Fibroblast of skin of left biceps (primary cell): ENCODE measurements at places on chromosomes 1 and 21.

DNA sequence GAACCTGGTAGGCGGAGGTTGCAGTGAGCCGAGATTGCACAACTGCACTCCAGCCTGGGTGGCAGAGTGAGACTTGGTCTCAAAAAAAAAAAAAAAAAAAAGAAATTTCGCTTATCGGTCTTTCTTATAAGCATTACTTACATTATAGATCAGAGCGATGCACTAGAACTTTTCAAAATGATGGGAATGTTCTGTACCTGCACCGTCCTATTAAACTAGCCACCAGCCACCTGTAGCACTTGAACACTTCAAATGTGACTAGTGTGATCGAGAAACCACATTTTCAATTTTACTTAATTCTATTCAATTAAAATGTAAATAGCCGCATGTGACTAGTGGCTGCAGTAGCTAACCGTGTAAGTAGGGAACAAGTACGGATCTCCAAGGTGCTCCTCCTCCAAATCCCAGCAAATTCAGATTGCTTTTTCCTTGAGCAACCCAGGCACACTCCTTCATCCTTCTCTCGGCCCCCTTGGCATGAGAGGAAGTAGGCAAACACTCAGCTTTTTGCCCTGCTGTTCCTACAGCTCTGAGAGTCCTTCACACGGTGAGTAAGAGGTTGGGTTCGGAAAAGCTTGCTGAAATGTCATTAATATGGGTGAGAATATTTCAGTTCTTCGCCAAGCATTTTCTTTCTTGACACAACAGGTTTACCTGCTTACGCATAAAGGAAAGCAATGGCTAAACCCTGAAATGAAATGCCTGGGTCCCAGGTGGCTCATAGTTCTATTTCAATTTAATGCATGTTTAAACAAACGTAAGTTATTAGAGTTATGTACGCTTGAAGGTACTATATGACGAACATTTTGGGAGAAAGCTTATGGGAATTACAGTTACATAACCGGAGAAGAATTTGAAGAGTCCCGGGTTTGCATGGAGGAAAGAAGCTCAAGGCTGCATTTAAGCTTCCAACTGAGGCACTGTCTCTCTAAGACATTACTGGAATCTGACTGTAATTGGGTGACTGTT is 69.5 kb upstream of the HUNK start:
- DNase-seq, result no peak

- DNase-seq, result no peak
Measured at GRCh38 chr1:207944571-207944970, 33.6 kb upstream of the CD34 start.

DNA sequence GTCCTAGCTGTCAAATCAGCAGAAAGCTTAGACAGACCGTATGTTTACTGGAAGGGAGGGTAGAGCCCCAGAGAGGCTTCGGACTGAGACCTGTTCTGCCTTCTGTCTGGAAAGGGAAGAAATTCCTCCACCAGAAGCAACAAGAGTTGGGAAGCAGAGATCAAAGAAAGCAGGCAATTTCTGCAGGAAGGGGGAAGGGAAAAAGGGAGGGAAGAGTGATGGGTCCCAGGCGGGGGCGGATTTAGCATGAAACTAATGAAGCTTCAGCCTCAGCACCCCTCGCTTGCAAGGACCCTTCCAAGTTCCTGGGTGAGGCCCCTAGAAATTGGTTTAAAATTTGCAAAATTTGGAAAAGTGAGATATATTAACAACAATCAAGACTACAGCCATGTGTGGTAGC is 26.6 kb upstream of the FAM20B start:
- no peak for DNase-seq

DNA sequence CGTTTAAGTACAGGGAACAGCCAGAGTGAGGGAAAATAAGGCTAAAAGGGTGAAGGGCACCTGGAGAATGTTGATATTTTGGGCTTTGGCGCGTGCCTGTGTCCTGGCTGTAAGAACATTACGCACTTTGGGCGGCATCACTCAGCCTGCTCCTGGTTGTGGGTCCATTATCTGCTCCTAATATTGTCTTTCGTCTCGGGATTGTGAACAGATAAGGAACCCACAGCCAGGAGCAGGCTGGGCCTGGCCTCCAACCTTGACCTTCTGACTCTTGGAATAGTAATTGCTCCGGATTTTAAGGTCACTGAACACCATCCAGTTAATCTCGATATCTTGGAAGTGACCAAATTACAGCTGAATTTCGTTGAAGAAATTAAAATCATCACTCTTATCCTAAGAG is 61.9 kb downstream of the TCP10L start:
- no peak for DNase-seq

DNA sequence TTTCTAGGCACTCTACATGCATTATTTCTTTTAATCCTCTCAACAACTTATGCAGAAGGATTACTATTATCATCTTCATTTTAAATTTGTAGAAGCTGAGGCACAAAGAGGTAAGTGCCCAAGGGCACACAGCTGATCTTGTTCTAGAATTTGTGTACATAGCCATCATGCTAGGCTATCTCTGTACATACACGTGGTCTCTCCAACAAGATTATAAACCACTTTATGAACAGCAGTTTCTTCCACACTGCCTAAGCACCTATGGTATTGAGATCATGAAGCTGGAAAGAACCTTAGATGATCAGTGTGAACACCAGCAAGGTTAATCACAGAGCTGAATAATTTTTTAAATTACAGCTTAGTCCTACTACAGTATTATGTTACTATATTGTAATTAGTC is 28.9 kb downstream of the UCHL5 start:
- DNase-seq, result no peak

- peak; percentile 38 for DNase-seq
Measured at GRCh38 chr1:39061951-39062350, 35.8 kb downstream of the NDUFS5 start.

DNA sequence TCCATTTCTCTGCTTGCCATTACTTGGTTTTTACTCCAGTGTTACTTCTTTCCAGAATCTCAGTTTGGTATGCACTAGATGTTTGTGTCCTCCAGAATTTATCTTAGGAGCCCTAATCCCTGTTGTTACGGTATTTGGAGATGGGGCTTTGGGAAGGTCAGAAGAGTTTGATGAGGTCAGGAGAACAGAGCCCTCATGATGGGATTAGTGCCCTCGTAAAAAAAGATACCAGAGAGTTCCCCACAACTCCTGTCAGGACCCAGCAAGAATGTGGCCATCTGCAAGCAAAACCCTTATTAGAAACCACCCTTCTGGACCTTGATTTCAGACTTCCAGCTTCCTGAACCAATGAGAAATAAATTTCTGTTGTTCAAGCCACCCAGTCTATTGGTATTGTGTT is 98.0 kb downstream of the ADAMTS1 start:
- no peak for DNase-seq

DNA sequence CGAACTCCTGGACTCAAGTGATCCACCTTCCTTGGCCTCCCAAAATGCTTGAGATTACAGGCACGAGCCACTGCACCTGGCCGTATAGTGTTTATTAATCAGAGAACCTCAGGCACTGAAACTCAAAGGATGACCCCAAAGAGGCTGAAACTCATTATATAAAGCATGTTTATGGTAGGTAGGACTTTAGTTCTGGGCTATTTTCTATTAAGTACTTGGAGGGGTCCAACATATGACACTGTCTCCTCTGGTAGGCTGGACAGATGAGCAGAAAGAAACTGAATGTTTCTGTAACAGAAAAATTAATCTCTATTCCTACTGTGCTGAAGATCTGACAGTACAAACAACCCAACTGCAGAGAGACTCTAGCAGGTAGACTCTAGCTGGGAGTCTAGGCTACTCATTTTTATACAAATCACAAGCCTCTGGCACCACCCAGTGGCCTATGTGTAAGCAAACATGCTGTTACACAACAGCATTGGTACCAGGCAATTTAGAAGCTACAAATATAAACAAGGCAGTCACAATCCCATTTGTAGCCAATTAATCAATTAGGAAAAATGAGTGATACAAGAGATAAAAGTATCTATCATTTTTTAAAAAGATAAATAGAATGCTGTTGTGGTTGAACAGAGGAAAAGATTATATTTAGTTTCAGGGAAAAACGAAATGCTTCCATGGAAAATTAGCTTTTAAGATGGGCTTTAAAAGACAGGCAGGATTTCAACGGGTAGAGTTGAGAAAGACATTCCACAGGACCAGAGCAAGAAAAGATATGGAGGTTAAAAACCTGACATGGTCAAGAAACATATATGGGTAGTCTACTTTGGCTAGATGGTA is 10.4 kb downstream of the DCAF8 start:
- DNase-seq, result no peak

DNA sequence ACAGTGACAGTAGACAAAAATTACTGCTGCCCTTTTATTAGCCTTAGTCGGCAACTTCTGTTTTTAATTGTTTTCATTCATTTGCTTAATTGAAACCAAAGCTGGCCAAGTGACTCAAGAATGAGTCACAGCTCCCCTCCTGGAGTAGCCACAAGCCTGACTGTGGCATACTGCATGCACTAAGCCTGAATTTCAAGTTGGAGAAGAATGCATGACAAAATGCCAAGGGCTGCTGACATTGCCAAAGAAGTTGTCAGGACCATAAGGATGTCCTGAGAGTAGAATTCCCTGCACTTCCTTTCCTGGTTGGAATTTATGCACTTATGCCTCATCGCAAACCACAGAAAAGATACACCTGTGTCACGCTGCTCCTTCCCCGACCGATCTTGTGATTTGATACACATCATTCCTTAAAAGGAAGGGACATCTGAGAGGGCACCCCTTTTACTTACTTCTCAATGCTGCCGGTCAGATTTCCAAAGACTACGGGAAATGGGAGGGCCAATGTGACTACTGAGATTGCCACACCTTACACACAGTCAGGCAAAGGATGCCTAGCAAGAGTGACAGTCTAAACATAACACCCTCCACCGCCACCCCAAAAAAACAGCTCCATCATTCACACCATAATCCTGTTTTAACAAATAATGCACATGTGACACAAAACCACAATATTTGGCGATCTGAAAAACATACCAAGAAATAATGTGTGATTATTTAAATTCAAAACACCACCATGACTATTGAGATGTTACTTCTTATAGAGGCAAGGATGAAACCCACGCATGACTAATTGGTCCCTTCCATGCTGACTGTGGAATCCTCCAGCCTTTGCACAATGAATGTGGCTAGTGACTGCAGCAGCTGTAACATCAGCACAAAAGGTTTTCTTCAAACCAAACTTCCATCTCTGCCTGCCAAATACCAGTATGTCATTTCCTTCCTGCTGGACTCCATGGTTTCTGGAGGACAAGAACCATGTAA is 28.2 kb downstream of the VAV3 start:
- peak; percentile 93 for DNase-seq

GRCh38 chr1:160375788-160376524 is 9.1 kb downstream of the NHLH1 start:
- DNase-seq, result no peak

DNA sequence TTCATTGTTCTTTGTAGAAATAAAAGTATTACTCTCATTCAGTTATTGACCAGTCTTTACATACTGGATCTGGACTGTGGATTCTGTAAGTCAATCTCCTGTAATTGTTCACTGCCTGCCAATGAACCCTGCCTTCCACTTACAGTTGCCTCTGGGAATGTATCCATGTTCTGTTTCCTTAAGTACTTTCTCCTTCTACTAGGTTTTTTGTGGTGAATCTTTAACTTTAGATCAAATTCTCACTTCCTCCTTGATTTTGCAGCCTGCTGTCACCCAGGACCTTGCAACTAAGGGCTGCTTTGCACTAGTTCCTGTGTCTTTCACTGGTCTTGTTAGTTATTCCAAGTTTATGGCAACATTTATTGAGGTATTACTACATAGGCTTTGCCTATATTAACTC is 28.2 kb upstream of the ANKRD13C start:
- no peak for DNase-seq

- DNase-seq, result no peak
Measured at GRCh38 chr1:33008051-33008914, 28.4 kb downstream of the AK2 start.

DNA sequence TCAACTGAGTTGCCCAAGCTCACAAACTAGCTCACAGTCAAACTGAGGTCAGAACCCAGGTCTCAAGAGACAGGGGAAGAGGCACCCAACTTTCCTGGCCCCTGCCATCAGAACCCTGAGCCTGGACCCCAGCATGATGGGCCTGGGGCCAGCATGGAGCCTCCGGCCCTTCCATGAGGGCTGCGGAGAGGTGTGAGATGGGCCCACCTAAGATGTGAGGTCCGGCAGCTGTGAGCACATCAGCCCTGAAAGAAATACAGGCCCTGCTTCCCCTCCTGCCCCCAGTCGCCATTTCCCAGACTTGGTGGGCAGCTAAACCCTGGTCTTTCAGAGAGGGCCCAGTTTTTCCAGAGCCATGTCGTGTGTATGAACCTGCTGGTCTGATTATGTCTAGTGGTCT is 30.6 kb downstream of the QSOX1 start:
- no peak for DNase-seq
